ENCODE measurements at places on chromosomes 1 and 21. TPM values are rescaled to one million over a fixed set of nuclear protein-coding genes. Genes with fewer than 3 reads are reported as not detected.

- DNase-seq = peak; percentile 28
Observed at GRCh38 chr1:222772996-222773379, 36.0 kb downstream of the FAM177B start.

DNA sequence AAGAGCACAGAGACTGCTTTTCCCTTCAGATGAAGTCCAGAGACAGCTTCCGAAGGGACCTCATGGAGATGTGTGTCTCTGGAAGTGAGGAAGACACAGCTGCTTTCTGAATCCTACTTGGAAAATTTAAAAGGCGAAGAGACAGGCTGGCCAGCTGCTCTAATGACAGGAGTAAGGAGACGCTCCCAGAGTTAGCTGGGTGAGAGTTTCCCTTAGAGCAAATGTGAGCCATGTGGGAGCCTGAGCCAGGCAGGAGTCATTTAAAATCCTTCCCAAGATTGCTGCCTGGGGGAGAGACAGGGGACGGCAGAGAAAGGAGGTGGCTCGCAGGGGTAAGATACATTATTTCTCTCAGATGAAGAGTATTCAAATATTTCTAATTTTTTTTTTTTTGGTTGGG lies 53.1 kb downstream of the ZNF326 start:
- DNase-seq = no peak

DNA sequence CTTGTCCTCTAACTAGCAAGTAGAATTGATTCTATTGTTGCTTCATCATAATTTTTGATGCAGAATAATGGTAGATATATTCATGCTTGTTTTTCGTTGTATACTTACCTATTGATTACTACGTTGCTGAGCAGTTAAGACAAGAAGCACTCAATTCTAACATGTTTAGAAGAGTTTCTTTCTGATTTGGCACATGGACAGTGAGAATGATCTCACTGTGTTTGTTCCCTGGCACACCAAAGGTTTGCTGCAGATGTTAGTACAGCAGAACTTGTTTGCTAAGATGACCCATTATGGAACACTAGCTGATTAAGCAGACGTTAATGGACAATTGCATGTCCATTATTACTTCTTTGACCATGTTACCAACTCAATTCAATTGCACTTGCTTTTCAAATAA lies 184.7 kb upstream of the SGIP1 start:
- no peak for DNase-seq

DNA sequence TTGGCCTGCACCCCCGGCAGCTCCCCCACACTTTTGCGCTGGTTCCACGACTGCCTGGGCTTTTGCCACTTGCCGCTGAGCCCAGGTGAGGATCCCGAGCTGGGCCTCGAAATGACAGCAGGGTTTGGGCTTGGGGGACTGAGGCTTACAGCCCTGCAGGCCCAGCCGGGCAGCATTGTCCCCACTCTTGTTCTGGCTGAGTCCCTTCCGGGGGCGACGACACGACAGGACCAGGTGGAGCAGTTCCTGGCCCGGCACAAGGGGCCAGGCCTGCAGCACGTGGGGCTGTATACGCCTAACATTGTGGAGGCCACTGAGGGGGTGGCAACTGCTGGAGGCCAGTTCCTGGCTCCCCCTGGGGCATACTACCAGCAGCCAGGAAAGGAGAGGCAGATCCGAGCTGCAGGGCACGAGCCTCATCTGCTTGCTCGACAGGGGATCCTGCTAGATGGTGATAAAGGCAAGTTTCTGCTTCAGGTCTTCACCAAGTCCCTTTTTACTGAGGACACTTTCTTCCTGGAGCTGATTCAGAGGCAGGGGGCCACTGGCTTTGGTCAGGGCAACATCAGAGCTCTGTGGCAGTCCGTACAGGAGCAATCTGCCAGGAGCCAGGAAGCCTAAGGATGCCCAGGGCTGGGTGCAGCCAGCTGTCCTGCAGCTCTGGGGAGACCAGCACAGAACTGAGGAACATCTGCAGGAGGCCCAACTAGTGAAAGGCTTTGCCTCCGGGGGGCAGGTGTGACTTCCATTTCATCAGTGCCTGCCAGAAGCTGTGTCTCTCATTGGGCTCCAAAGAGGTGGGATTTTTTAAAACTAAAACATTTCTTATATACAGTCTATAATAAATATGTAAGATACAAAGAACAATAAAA lies 1.2 kb downstream of the HPDL start:
- no peak for DNase-seq

ATP1A4 gene
- 0.11 TPM for total RNA-seq

FCRL1 gene
- not detected for total RNA-seq

FCMR gene
- total RNA-seq = 3.3 TPM

Data from left ventricle myocardium inferior (tissue), 1 donor.